ENCODE measurements at places on chromosomes 2 and 18. TPM values are rescaled to one million over a fixed set of nuclear protein-coding genes. Genes with fewer than 3 reads are reported as not detected.

- peak; percentile 79 for DNase-seq
Observed at GRCh38 chr2:39642051-39642718, 23.5 kb upstream of the TMEM178A start.

Gene NT5C1B
- 0.17 TPM for total RNA-seq

GRCh38 chr18:10009321-10010144, 95.7 kb downstream of the VAPA start:
- no peak for DNase-seq

DNA sequence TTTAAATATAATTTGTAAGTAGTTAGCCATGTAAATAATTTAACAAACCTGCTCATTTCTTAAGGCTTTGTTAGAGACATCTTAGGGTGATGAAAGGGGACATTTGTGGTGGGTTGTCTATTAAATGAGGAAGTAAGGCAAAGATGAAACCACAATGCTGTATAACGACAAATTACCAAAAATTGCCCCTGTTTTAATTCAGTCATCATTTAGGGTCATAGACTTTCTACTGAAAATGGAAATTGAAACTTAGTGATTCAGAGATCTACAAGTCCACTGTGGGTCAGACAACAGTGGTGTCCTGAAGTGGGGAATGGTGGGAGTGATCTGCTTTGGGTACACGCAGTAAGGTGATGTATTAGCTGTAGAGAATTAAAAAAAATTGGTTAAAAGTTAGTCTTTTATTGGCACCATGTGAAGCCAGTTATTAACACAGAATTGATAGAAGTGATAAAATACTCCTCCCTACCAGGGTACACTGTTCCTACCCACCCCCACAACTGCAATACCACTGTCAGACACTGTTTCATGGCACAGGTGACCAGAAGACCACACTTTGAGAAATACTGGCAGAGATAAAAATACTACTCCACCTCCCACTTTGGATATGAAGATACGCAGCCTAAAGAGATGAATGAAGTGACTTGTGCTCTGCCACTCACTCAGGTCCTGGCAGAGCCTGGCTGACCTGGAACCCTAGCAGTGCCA, 13.4 kb downstream of the CERS6 start:
- DNase-seq: no peak

Gene LRRC30
- not detected for total RNA-seq

- DNase-seq: no peak
Observed at GRCh38 chr2:8027387-8027786, 654.5 kb upstream of the ID2 start.

- peak; percentile 96 for DNase-seq
Observed at GRCh38 chr2:217685255-217685605, 317.6 kb downstream of the TNS1 start.

- DNase-seq: no peak
Observed at GRCh38 chr18:58845928-58846724, 18.6 kb upstream of the ZNF532 start.

GRCh38 chr2:101310834-101311695, 2.6 kb upstream of the RNF149 start:
- no peak for DNase-seq

Gene RTP5
- not detected for total RNA-seq
